ENCODE measurements at places on chromosomes 2 and 18.

GRCh38 chr2:28665041-28665704 is 86.5 kb upstream of the PPP1CB start:
- no peak for DNase-seq

- DNase-seq: no peak
Observed at GRCh38 chr2:187594801-187595200, 40.6 kb upstream of the TFPI start.

DNA sequence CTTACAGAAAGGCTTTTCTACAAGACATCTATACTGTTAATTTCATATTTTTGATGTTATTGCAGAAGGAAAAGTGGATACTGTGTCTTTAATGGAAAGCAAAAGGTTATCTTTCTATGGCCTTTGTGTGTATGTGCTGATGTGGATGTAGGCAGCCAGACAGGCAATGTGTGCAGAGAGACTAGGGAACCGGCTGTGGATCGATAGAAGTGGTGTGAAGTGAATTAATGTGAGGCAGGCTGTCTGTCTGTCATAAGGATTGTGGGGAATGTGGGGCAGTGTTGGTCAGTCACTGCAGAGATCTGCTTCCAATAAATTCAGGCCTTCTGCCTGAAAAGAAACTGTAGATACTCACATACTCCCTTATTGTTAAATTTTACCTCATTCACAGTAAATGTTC is 156.7 kb downstream of the WDR7 start:
- no peak for DNase-seq

- DNase-seq: no peak
Observed at GRCh38 chr2:219155054-219155644, 5.5 kb downstream of the NHEJ1 start.

DNA sequence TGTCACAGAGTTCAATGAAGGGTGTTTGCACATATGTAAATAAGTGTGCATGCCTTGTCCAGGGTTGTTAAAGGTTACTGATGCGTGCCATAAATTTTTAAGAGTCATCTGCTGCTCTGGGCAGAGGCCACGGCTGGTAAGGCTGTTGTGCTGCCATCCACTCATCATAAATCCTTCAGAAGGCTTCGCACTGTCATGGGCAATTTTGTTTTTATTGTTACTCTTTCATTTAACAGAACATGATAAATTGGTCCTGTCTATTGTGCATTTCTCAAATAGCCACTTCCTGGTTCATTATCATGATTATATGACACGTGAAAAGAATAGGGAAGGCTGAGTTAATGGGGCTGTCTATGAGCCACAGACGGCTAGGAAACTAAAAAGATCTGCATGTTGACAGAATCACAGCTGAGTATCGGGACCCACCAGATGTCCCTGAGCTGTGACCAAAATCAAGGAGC is 634.3 kb upstream of the SOX11 start:
- DNase-seq: no peak

GRCh38 chr2:140841141-140841540 is 1289.7 kb downstream of the LRP1B start:
- no peak for DNase-seq

DNA sequence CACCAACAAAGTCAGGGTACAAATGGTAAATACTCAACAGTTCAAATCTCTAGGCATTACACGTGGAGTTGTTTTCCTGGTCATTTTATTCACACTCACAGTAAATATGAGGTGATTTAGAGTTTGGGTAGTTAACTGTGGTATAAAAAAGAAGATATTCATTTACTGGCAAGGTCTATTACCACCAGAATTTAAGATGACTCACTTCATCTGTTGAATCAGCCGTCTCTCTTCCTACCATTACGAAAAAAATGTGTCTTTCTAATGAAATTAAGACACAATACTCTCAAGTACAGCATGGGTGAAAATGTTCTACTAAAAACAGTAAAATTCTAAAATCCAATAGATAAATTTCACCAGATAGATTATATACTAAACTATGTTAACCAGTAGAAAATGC is 21.0 kb upstream of the GPR75 start:
- DNase-seq: no peak

GRCh38 chr2:128715360-128715759 is 396.7 kb upstream of the HS6ST1 start:
- no peak for DNase-seq

DNA sequence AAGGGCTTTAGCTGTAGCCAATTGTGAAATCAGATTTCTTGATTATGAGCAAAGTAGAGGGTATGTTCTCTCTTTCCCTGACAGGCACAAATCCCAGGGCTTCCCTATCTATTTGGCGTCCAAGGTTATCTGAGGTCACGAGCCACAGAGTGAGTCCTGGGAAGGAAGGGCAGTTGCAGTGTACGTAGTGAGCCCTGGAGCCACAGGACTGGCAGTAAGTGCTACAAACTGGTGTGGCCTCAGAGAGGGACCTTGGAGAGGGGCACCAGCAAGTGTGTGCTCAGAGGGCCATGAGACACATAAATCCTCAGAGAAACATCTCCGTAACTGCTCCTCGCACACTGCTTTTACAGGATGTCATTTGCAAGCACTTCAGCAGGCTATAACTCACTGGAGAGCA is 115.5 kb upstream of the SH3BP4 start:
- no peak for DNase-seq

DNA sequence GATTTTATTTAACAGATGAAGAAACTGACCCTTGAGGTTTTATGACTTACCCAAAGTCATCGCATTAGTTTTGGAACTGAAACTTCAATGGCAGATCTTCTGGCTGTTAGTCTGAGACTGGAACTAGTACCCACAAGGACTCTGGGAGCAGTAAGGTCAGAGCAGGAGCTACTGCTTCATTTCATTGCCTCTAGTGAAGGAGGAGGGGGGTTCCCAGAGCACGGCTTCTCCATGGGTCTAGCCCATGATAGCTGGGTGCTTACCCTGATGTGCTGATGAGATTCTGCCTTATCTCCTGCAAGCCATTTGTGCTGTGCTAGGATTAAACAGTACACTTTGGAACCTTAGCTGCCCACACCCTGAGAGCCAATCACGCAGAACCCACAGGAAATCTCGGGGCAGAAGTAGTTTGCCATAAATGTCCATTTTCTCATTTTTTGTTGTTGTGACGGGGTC is 5.4 kb upstream of the RNASEH1 start:
- no peak for DNase-seq

GRCh38 chr2:68253219-68254068 is 1.1 kb upstream of the PPP3R1 start:
- DNase-seq: no peak

DNA sequence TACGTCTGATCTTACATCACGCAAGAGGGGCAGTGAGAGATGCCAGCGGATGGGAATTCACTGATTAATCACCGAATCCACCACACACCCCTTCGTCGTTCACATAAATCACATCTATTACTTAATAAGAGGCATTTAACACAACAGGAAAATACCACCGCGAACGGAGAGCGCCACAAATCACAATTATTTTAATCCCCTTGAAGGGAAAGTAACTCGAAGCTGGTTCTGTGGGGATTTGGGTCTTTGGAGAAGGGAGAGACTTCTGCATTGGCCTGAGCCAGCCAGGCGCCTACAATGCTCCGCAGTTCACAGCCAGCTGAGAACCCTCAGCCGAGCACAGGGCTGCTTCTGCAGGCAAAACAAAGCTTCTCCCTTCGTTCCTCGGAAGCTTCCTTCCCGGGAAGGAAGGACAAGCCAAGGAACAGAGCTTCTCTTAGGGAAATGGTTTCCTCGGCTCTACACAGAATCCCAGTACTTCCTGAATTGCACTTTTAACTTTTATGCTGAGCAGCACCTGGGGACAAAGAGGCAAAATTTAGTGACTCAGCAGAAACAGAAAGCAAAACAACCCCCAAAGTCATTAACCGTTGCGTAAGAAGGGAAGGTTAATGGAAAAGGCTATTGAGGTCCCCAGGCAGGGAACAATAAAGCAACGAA is at the start of gene LRP1B:
TSS of gene LRP1B (minus strand) at position 7 of the 660 bp plus-strand sequence. CDS start 287 bp downstream, outside the sequence.
- DNase-seq: no peak

DNA sequence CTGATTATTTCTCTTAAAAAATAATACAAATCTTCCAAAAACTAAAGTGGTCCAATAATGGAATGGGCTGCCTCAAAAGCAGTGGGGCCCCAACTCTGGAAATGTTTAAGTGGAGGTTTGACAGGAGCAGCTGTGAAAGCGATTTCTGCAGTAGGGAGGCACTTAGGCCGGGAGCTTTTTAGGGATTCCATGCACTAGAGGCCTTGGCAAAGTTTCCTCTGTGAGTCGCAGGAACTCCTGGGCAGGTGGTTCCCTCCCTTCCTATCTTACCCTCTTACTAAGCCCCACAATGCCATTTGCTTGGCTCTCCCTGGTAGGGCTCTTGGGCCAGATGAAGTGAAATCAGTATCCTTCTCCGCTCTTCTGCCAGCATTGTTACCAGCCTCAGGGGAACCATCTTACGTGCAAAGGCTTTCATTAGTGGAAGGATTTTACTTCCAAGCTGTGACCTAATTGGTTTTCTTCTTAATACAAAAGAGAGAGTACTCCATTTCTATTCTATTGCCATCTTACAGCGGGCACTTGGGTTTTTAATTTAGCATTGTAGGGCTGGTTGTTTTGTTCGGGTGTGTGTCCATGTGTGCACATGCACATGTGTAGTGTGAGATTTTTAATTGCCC is 34.3 kb upstream of the C18orf32 start:
- no peak for DNase-seq

DNA sequence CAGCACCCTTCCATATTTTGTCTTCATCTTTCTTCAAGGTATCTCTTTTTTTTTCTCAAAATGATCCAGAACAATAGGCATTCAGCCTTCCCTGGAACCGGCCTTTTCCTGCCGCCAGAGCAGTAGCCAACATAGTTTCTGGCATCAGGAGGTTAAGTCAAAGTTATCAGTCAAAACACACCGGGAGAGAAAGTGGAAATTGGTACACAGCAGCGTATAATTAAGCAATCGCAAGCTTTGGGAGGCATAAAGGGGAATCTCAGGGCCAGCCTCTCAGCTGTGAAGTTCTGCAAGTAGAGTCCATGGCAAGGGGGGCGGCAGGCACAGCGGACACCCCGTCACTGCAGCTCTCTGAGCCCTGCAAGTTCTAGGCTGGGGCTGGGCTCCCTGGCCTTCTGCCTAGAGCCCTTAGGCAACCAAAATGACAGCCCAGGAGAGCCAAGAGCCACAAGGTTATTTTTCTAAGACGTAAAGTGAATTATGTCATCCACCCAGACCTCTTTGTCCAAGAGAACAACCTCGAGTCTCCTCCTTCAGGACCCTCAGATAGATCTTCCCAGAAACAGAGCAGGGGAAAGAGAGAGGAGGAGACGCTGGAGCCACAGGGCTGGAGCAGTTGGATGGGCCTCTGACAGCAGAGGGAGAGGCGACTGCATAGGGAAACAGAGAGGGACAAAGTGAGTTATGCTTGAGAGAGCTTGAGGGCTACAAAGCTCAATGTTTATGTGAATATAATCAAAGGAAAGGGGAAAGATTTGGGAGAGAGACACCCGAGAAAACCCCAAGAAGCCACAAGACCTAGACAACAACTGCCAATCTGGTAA is 114.7 kb downstream of the BCL2L11 start:
- no peak for DNase-seq

- no peak for DNase-seq
Observed at GRCh38 chr18:10099539-10100140, 185.8 kb downstream of the VAPA start.

DNA sequence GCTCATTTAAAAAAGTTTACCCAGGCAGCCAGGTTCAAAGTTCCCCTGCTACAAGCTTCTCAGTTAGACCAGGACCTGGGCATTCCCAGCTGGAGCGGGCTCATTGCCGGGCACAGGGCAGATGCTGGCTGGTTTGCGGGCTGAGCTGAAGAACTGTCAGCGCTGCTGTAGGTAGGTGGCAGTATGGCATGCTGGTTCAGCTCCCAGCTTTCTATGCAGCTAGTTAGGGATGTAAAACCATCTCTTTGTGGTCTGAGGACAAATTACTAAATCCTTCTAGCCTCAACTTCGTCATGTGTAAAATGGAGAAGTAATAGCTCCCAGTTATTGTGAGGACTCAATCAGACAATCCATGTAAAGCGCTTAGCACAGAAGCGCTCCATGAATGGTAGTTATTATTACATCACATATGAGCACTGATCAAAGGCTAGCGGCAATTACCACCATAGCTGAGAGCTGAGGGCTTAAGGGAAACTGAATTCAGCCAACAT is 2.4 kb upstream of the LDLRAD4 start:
- peak; percentile 67 for DNase-seq

DNA sequence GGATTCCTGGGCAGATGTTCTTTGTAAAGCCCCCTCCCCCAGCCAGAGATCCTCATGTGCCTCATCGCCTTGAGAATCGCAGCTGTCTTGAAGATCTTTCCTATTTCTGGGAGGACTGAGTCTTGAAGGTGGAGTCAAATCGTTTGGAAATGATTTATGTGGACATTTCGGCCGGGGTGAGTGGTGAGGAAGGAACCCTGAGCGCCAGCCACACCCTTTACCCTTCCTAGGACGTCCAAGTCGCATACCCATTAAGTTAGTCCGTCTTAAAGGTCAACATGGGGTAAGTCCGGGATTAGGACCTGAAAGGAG is 84.9 kb upstream of the ZCCHC2 start:
- no peak for DNase-seq

- no peak for DNase-seq
Observed at GRCh38 chr2:106104332-106105062, 89.6 kb downstream of the UXS1 start.

DNA sequence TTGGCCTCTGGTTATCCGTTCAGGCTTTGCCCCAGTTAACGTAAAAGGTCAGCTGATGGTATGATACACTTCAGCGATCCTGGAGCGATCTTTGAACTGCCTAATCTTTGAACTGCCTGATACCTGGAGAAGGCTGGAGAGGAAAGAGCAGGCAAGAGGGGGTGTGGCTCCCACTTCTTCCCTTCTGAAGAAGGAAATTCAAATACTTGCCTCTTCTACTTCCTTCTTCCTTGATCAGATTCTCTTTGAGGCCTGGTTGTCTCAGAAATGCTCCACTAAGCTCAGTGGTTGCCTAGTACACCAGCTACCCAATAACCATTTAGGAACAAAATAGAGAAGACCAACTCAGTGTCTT is 619 bp downstream of the GALM start:
- no peak for DNase-seq

GRCh38 chr18:48696218-48696617 is 157.4 kb downstream of the CTIF start:
- DNase-seq: no peak

GRCh38 chr2:42809131-42809818 is 16.9 kb upstream of the HAAO start:
- DNase-seq: no peak

DNA sequence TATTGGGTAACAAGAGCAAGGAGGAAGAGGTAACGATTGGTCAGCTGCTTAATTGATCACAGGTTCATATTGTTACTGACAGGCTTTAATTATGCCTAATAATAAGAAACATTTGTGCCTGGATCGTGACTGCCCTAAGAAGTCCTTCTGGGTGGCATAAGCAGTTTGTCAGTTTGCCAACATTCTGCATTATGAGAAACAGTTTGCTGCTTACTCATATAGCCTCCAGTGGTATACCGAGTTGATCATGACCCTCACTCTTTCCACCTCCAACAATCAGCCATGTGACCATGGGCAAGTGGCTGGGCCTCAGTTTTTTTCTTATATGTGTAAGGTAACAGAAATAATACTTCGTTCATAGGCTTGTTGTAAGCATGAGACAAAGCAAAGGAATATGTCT is 96.6 kb upstream of the CABLES1 start:
- DNase-seq: no peak

- no peak for DNase-seq
Observed at GRCh38 chr18:75678627-75679026, 251.1 kb upstream of the SMIM21 start.

All from cerebellar nuclear complex (tissue), 1 donor.